ENCODE measurements at places on chromosomes 4 and X.

- DNase-seq, result no peak
Measured at GRCh38 chr4:60088807-60089486, 1111.2 kb upstream of the ADGRL3 start.

- no peak for DNase-seq
Measured at GRCh38 chr4:16204505-16204904, 21.8 kb downstream of the TAPT1 start.

DNA sequence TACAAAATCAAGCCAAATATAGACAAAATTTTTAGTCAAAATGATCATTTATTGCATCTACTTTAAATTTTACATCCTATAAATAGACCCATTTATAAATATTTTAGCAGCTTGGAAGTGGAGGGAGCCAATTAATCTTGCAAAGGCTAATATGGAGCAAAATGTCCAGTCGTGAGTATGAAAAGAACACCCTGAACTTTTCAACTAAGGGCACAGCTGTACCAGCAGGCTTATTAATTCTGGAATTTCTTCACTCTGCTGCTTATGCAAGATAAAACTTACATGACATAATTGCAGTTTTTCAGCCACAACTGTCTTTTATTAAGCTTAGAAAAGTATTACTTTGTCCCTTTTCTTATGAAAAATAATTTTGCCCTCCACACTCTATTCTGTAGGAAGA lies 22.9 kb upstream of the USP53 start:
- no peak for DNase-seq

GRCh38 chr4:112523008-112523721 lies 7.2 kb upstream of the NEUROG2 start:
- no peak for DNase-seq

DNA sequence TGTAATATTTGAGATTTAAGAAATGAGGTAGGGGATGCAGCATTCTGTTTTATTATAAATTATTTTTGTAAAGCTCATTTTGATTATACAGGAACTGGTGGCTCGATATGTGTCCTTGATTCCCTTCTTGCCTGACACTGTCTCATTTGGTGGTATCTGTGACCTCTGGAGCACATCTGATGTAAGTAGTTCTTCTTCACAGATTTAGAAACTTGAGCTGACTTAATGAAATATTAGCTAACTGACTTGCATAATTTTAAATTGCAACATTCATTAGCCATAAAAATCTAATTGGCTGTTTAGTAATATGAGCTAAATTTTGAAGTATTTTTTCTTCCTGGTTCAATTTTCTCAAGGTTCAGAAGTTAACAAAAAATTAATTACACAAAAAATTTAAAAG lies 69.1 kb downstream of the FBXL5 start:
- no peak for DNase-seq

GRCh38 chrX:38055170-38055847 lies 49.0 kb downstream of the SYTL5 start:
- no peak for DNase-seq

GRCh38 chr4:155688211-155688610 lies 21.6 kb downstream of the GUCY1A1 start:
- no peak for DNase-seq

DNA sequence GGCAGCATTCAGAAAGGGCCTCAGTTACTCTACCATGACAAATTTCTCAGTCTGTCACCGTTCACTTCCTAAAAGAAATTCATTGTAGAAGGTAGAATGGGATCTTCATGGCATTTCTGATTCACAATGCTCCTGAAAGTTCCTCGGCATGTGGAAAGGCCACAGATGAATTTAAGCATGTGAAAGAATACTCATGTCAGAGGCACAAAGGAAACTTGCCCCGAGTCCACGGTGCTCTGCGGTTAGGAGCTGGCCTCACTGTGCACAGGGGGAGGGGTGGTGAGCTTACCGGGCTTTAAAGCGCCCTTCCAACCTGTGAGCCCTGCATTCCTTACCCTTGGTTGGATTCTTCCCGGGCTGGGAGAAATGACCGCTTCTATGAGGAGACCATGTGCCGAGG lies 9.3 kb downstream of the TKTL1 start:
- DNase-seq, result no peak

DNA sequence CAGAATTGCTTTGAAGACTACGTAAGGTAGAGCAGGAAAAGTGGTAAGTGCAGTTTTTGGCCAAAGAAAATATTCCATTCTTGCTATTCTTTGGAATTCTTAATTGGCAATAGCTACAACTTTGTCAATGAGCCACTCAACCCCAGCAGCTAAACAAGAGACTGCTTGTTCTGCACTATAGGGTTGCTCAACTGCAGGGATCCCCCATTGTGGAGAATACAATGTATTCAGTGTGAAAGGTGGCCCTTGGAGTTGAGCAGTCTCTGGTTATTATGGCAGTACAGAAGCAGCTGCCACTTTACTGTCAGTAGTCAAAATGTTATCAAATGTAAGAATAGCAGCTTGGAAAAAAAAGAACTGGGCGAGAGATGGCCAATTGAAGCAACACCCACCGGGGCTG lies 808.7 kb downstream of the CENPC start:
- DNase-seq, result no peak

- no peak for DNase-seq
Measured at GRCh38 chr4:53684136-53685130, 93.1 kb upstream of the LNX1 start.

DNA sequence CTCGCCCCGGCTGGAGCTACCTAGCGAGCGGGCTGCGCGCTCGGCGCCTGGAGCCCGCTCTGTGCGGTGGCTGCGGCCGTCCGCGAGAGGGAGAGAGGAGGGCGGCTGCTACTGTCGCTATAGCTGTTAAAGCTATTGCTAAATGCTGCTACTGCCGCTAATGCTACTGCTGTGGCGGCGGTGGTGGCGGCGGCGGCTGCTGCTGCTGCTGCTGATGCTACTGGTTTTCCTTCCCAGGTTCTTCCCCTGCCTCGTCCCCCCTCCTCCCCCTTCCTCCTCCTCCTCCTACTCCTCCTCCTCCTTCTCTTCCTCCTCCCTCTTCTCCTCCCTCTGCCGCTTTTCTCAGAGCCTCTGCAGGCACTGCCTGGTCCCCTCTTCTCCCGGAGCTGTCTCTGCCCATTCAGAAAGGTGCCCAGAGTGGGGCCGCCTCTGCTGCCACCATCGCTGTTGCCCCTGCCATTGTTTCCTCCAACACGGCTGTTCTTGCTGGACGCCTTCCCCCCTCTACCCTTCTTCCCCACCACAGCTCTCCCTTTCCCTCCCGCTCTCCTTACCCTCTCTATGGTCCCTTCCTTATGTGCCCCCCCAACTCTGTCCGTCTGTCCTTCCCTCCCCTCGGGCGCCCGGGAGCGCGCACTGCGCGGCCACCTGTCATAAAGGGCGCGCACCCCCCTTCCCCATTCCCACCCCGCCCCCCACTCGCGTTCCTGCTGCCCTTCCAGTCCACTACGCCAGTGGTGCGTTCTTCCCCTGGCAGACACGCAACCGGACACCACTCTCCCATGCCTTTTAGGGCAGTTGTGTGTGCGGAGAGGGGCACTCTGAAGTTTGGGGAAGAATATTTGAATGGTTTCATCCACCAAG lies at the start of gene NEXMIF:
NEXMIF (minus strand) TSS at position 228 of the 864 bp plus-strand sequence.
- DNase-seq, result no peak

DNA sequence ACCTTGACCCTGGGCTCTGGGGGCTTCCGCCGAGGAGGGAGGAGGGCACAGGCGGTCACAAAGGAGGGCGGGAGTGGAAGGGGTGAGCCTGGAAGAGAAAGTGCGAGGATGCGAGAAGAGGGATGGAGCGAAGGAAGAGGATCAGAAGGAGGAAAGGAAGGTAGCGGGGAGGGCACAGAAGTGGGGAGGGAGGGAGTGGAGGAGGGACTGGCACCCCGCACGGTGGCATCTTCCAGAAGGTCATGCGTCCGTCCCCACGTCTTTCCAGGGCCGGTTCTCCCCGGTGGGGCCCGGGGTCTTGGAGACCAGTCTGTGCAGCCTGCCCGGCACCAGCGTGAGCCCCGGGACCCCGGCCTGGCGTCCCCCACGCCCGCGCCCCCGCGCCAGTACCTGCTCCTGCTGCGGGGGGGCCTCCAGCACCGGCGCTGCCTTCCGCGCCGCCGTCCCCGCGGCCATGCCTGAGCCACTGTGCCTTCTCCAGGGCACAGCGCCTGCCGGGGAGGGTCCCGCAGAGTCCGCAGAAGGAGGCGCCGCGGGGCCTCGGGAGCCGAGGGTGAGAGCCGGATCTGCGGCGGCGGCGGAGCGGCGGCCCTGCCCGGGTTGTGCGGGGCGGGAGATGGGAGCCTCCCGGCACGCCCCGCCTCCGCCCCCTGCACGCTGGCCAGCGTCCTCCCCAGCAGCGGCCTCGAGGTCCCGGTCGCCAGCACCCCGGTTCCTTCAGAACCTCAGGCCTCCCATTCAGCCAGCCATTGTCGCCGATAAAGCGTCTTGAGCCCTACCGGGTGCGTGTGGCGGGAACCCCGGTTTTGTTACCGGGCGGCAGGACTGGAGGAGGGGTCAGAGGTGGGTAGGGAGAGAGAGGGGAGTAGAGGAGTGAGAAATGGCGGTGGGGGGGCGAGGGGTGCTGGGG lies at the start of gene RNF175:
RNF175 (minus strand) TSS at position 618 of the 910 bp plus-strand sequence; CDS start at position 456, 162 bp downstream.
- no peak for DNase-seq

DNA sequence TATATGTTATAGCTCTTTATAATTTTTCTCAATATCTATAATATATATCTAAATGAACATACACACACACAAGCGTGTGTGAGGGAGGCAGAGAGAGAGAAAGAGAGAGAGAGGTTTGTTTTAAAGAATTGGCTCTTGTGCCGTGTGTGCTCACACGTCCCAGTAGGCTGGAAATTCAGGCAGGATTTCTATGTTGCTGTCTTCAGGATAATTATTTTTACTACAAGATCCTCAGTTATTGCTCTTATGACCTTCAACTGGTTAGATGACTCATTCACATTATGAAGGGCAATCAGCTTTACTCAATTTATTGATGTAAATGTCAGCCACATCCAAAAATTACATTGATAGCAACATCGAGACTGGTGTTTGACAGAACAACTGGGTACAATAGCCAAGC lies 1520.7 kb upstream of the PCDH7 start:
- no peak for DNase-seq

GRCh38 chrX:51332188-51332942 lies at the start of gene NUDT10:
Gene NUDT10 (plus strand): TSS chrX:51332822. CDS start chrX:51332966, 144 bp downstream.
- DNase-seq, result no peak

DNA sequence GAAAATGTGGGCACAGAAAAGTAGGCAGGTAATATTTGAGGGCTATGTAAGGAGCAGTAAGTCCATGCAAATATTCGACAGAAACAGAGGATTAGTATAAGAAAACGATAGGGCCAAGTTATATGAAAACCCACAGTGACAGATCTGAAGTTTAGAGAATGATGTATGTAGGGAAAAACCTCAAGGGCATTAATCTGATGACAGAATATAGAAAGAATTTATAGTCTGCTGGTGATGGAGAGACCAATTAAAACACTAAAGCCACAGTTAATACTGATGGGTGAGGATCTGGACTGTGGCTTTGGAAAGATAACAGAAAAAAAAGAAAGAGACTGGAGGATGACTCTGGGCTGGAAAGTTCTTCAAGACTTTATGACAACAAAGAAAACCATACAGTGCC lies 169.7 kb downstream of the PALLD start:
- no peak for DNase-seq

GRCh38 chr4:169795585-169795984 lies 37.8 kb upstream of the HPF1 start:
- no peak for DNase-seq

GRCh38 chr4:37644962-37645361 lies 41.2 kb downstream of the RELL1 start:
- no peak for DNase-seq

GRCh38 chr4:1569461-1570151 lies 114.5 kb downstream of the FAM53A start:
- no peak for DNase-seq

GRCh38 chr4:184727430-184727829 lies 6.5 kb downstream of the CENPU start:
- DNase-seq, result no peak

DNA sequence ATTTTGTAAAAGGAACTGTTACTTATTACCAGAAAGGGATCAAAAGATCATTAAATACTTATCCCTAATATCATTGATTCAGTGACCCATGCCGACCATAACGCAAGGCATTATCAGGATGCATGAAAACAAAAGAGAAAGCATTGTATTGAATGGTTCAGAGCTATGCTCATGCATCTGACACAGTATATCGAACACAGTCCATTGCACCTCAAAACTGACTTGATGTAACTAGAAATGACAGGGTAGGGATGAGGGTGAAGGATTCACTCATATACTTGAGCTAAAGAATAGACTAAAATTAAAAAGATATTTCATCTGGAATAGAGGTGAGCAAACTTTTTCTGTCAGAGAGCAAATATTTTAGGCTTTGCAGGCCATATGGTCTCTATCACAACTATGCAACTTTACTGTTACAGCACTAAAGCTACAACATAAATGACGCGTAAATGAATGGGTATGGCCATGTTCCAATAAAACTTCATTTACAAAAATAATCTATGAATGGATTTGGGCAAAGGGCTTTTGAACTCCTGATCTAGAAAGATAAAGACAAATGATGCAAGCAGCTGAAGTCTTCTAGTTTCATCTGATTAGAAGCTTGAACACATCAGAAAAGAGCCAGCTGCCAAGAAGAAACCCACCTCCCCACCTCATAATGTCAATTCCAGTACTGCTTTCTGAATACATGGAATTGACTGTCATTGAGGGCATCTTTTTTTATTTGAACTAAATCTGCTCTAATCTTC lies 12.9 kb upstream of the SPP1 start:
- no peak for DNase-seq

DNA sequence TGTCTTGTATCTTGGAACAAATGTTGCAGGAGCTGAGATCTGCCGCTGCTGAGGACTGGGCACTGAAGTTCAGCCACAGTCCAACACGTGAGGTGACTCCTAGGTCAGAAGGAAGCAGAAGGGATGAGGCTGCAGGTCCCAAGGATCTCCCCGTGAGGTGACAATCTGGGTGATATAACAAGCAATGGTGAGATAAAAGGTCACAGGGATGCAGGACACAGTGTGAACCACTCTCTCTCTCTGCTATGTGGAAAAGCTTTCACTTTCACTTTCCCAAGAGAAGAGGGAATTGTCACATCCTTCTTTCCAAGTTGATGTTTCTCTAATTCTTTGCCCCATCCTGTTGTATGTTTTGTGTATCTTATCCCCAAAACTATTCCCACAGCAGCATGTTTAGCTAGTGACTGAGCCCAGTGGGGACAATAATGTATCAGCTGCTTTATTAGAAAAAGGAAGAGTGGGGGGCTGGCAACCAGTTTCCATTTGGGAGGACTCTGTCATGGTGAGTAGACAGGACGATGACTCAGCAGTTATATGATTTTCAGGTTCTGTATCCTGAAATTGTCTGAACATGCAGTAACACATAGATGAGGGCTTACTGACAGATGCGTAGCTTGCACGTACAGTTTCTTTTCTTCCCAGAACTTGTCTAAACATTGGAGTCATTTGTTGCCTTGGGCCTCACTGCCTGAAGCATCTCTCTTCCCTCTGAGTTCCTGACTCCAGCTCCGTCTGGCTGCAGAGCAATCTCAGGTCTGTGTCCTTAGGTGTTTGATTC lies 1415.8 kb upstream of the TENM3 start:
- DNase-seq, result no peak

DNA sequence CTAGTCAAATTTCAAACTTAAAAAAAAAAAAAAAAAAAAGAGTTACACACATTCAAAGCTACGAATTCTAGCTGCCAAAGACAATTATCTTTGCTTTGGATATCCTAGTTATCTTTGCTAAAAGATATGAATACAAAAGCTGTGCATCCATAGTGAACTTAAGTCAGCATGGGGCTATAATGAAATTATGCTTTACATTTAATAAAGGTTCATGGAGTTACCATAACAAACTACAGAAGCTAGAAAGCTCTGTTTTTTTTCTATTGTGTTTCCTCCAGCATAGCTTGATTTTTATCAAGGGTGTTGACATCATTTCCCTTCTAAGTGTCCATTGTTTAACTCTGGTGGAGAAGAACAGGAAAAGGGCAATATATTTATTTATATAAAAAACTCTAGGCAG lies 234.1 kb downstream of the ANKRD50 start:
- no peak for DNase-seq

GRCh38 chrX:45003085-45003484 lies 130.1 kb downstream of the KDM6A start:
- no peak for DNase-seq
